ENCODE measurements at places on chromosomes 2 and 18. TPM values are rescaled to one million over a fixed set of nuclear protein-coding genes. Genes with fewer than 3 reads are reported as not detected.

Gene ST6GAL2
- total RNA-seq = not detected

Gene CFAP65
- not detected for total RNA-seq

Gene BMP10
- total RNA-seq = not detected

Gene AAMP
- total RNA-seq = 86.7 TPM

Gene CHRND
- not detected for total RNA-seq

Gene UGT1A5
- total RNA-seq = not detected

Gene TFCP2L1
- not detected for total RNA-seq

Gene PHOSPHO2
- 0.36 TPM for total RNA-seq

All from cardiac atrium fibroblast (primary cell).